Glutamatergic neuron (in vitro differentiated cells): ENCODE measurements at places on chromosomes 5 and 9. TPM values are rescaled to one million over a fixed set of nuclear protein-coding genes. Genes with fewer than 3 reads are reported as not detected.

DNA sequence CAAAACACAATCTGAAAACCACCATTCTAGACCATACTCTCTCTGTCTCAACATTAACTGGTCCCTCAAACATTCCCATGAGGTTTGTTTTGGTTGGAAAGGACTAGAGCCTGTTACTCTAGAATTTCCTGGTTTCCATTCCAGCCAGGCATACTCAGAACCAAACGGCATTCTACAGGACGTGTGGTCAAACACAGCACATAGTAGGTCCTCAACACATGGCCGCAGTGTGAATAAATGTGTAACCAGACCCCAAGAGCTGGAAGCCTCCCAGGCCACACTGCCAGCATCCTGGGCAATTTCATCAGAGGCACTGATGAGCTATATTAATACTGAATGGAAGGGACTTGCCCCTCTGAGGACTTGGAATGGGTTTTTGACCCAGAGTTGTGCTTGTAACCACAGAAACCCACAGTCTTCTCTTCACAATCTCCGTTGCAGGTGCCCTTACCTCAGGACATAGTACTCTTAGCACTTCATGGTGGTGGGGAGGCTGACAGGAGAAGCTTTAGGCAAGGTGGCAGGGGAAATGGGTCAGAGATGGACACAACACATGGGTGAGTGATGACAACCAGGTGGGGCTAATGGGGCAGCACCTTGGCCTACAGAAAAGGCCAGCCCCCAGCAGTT, 66.0 kb downstream of the ZNF366 start:
- H3K27me3 ChIP-seq, result no peaks in the 10 kb centered on the region
- DNase-seq, result no peak
- H3K4me3 ChIP-seq, result no peak overlapping the region
- no peak overlapping the region for H3K27ac ChIP-seq
- no peaks in the 10 kb centered on the region for H3K36me3 ChIP-seq
- peaks cover 4% of the 10 kb centered on the region for H3K4me1 ChIP-seq

DNA sequence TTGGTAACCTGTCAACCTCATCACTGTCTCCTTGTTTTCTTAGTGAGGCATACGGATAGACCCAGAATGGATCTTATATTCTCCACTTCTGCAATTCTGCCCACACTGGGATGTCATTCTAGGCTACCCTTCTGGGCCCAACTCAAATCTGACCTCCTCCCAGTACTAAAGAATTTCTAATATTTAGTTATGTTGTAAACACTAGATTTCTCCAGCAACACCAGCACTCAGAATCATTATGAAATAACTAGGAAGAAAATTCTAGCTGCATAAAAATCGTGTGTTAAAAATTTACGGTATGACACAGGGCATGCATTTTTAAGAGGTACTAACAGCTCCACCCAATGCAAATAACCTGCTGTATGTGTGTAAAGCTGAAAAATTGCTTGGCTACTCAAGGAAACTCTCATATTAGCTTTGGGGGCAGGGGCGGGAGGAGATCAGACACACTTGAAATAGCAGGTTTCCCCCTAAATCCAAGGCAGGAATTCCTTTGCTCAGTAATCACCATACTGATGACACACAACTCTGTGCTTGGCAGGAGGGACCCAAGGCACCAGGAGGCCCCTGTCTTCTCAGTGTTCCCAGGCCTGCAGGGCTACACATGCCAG, 27.3 kb downstream of the MACROH2A1 start:
- no peak overlapping the region for H3K4me3 ChIP-seq
- no peaks in the 10 kb centered on the region for H3K36me3 ChIP-seq
- no peak for DNase-seq
- peaks cover 1% of the 10 kb centered on the region for H3K27me3 ChIP-seq

DNA sequence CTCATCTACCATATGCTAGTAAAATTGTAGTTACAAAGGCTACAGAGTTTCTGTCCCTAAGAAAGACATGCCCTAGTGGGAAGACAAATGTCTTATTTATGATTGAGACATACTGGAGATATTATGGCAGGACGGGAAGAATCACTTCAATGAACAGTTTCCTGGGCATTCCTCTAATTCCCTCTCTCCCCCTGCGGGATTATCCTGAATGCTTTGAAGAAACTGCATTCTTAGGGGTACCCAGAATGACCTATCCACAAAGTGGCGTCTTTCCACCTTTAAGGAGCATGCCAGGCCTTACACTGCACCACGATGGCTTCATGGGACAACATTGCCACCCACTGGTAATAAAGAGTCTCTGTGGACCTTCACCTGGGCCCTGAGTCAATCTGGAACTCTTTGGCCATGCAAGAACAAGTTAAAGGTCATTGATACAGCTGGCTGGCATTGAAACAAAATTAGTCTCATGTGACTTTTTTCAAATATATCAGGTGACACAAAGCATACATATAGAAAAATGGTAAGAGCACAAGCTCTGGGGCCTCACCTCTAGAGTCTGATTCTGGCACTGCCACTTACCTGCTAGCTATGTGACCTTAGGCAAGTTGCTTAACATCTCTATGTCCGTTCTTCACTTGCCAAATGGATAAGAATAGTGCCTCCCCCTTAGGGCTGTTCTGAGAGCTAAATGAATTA, 32.0 kb downstream of the ANKRD55 start:
- H3K27ac ChIP-seq, result no peak overlapping the region
- H3K4me3 ChIP-seq, result no peak overlapping the region
- DNase-seq, result peak; percentile 22

DNA sequence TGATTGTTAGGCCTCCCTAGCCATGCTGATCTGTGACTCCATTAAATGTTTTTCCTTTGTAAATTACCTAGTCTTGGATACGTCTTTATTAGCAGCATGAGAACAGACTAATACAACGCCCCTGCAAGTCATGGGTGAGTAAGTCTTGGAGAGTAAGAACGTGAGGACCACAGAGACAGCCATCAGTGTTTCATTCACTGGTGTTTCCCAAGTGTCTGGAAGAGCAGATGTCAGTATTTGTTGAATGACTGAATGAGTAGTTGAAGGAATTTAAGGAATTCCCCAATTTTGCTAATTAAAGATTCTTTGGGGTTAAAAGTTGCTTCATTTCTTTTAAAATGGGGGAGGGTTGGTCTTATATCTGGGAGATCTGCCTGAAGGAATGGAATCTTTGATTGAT, 178.8 kb downstream of the TRIO start:
- peaks cover 6% of the 10 kb centered on the region for H3K27me3 ChIP-seq
- no peak overlapping the region for H3K4me3 ChIP-seq
- peaks cover 19% of the 10 kb centered on the region for H3K36me3 ChIP-seq
- DNase-seq, result no peak
- no peak overlapping the region for H3K27ac ChIP-seq

Gene RANBP17
- total RNA-seq, result 25.7 TPM

DNA sequence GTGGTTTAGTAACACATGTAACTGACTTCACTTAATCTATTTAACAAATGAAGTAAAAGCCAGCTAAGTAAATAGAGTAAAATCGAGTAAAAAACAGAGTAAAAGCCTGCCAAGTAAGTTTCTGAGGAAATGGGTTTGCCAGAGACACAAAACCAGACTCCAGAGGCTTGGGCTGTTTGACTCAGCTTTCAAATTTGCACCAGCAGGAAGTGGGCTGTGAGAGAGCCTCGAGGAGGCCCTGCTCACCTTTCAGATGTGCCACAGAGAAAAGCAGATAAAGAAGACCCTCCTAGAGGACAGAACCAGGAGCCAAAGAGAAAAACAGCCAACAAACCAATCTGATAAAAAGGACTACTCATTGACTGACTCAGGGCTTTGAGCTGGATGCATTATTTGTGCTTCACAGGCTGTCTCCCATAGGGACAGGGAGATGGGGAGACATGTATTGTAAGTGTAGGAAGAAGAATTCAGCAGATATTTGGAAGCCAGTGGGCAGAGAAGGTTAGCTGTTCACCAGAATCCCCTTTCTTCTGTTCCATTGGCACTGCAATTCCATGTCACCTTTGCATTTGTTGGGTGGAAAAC, 14.4 kb upstream of the AMACR start:
- no peak overlapping the region for H3K4me3 ChIP-seq
- peaks cover 11% of the 10 kb centered on the region for H3K4me1 ChIP-seq
- no peak for DNase-seq

Gene NCS1
- 312 TPM for total RNA-seq

DNA sequence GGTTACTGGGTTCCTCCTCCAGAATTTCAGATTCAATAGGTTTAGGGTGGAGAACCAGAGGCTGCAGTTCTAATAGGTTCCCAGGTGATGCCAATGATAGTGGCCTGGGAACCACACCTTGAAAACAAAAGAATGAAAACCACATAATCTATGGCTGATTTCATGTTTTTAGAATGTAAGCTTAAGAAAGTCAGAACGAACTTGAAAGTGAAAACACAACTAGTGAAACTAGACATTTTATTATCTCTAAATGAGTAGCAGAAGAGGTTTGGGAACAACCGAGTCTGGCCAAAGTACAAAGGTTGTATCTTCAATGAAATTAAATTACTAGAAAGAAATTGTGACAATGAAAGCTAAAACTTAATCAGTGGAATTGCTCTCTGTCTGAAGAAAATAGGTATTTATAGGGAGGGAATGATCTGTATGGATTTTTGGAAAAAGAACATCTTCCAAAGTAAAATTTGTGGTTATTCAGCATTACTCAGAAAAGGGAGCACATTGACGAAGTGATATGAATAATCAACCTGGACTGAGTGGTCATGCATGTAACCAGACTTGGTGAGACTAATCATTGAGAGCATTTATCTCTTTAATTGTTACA, 24.9 kb upstream of the CEP120 start:
- no peak overlapping the region for H3K4me3 ChIP-seq
- no peaks in the 10 kb centered on the region for H3K36me3 ChIP-seq
- no peak overlapping the region for H3K27ac ChIP-seq
- H3K4me1 ChIP-seq, result peaks cover 21% of the 10 kb centered on the region

Gene FAM169A
- 9.5 TPM for total RNA-seq
